ENCODE measurements at places on chromosomes 6 and 20. TPM values are rescaled to one million over a fixed set of nuclear protein-coding genes. Genes with fewer than 3 reads are reported as not detected.

CCR6 gene
- not detected for total RNA-seq

CALHM4 gene
- total RNA-seq, result not detected

LY6G6D gene
- not detected for total RNA-seq

DDR1 gene
- 220 TPM for total RNA-seq

SLC4A11 gene
- total RNA-seq, result 20.0 TPM

TREML1 gene
- total RNA-seq, result 0.16 TPM

TRIM40 gene
- total RNA-seq, result not detected

MYB gene
- 1.3 TPM for total RNA-seq

CLPSL1 gene
- total RNA-seq, result not detected

NKAPL gene
- total RNA-seq, result 0.12 TPM

RHAG gene
- not detected for total RNA-seq

SLC32A1 gene
- not detected for total RNA-seq

SCAND1 gene
- total RNA-seq, result 47.9 TPM

PRR18 gene
- total RNA-seq, result 0.04 TPM

TP53TG5 gene
- total RNA-seq, result 0.36 TPM

TTK gene
- total RNA-seq, result 11.0 TPM

GTSF1L gene
- not detected for total RNA-seq

SIRPD gene
- not detected for total RNA-seq

ZSCAN23 gene
- total RNA-seq, result 0.72 TPM

NKAIN4 gene
- total RNA-seq, result not detected

SLC17A9 gene
- 0.76 TPM for total RNA-seq

SNAP91 gene
- not detected for total RNA-seq

CLIC5 gene
- 0.24 TPM for total RNA-seq

SLC22A7 gene
- total RNA-seq, result not detected

OR2B6 gene
- total RNA-seq, result not detected

GLP1R gene
- total RNA-seq, result 0.08 TPM

ANKEF1 gene
- total RNA-seq, result 6.7 TPM

TGM2 gene
- 9.6 TPM for total RNA-seq

MCCD1 gene
- not detected for total RNA-seq

STMND1 gene
- total RNA-seq, result not detected

HRH3 gene
- not detected for total RNA-seq

FAM217A gene
- total RNA-seq, result not detected

FRK gene
- total RNA-seq, result 7.8 TPM

CD24 gene
- 1,371 TPM for total RNA-seq

SPATS1 gene
- total RNA-seq, result not detected

TMC2 gene
- not detected for total RNA-seq

CST9L gene
- not detected for total RNA-seq

PACSIN1 gene
- not detected for total RNA-seq

CCDC170 gene
- total RNA-seq, result 0.04 TPM

PLCB4 gene
- total RNA-seq, result 1.1 TPM
